ENCODE measurements at places on chromosomes 2 and 18.

GRCh38 chr18:79867666-79868065 is 69.9 kb downstream of the KCNG2 start:
- no peak for DNase-seq

DNA sequence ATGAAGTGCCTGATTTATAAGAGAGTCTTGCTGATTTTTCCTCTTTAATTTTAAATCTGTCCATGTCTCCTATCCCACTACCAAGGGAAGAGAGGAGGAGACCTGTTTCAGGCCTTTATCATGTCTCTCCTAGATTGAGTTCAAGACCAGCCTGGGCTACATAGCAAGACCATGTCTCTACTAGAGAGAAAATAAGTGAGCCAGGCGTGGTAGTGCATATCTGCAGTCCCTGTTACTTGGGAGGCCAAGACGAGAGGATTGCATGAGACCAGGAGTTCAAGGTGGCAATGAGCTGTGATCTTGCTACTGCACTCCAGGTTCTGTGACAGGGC is 20.0 kb downstream of the EML4 start:
- no peak for DNase-seq

- DNase-seq, result no peak
These were observed 669 bp downstream of the MARCHF7 start for GRCh38 chr2:159712929-159713420.

DNA sequence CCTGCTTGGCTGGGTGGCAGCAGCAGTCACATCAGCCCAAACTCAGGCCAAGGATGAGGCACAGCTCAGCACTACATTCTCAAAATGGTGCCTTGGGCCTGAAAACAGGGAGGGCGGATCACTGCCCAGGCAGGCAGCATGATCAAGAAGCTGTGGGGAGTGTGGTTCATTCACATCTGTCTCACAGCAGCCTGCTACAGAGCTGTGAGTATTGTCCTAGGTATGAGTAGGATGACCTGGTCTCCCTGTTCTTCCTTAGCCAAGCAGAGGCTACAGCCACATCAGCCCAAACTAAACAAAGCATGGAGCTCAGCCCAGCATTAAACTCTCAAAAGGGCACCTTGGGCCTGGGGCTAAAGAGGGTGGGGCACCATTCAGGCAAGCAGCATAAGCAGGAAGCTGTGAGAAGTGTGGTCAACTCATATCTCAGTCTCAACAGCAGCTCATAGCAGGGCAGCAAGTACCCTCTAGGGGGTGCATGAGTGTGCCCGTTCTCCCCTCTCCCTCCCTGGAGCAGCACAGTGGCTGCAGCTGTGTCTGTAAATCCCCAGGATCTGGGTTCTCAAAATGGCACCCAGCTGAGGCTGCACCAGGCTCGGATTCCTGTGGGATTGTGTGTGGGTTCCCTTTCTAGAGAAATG is 139.6 kb downstream of the TRABD2A start:
- peak; percentile 2 for DNase-seq

DNA sequence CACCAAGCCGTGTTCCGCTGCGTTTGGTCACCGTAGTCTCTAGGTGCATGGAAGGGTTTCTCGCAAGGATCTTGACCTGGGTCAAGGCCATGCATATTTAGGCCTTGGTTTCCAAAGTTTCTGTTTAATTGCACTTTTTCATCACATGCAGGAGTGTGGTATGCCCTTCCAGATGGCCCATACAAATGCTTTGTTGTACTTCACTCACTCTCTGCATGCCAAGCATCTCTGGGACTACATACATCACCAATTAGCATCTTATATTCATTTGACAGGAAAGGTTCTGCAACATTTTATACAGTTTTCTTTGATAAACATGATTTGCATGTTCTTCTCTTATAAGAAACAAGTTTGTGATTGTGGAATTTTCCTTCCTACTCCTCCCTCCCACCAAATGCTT is 132.8 kb upstream of the KLHL14 start:
- DNase-seq, result no peak

- no peak for DNase-seq
These were observed 68.3 kb downstream of the NBAS start for GRCh38 chr2:15492773-15493325.

- no peak for DNase-seq
These were observed 102.5 kb downstream of the HNRNPLL start for GRCh38 chr2:38500283-38500634.

DNA sequence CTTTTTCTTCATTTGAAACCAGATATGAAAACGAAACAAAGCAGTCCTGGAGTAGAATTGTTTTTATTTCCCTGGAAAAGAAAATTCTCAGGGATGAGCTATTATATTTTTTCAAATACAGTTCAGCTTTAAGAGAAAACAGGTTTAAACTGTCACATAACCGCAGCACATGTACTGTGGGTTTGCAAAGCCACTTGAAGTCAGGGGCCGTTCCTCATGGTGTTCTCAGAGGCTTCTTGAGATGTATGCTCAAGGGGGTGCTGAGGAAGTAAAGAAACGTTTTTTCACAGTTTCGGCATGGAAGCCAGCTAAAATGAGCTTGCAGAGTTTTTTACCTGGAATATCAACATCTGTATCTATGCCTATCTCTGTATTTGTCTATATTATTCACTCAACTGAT is 225.3 kb downstream of the MC4R start:
- no peak for DNase-seq

DNA sequence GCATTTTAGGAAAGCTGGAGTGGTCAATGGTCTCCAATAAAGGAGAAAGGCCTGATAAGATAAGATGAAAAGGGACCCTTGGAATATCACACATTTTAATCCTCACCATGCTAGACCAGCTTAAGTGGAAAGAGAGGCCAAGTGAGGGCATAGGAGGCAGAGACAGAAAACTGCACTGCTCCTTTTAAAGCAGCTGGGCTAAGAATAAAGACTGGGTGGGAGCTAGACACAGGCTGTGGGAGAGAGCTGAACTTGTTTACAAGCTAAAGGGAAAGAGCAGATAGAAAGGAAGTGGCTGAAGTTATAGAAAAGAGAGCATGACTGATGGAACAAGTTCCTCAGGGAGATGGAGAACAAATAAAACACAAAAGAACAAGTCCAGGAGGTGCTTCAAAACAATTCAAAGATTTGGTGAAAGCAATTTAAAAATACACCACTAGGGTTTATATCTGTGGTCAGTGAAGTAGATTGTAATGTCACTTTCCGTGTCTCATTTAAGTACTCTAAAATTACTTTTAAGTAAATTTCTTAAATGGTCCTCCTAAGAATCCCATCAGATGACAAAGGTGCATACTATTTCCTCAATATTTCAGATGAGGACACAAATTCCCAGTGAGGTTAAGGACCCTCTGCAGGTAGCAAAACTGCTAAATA is 7.5 kb downstream of the COL5A2 start:
- no peak for DNase-seq

DNA sequence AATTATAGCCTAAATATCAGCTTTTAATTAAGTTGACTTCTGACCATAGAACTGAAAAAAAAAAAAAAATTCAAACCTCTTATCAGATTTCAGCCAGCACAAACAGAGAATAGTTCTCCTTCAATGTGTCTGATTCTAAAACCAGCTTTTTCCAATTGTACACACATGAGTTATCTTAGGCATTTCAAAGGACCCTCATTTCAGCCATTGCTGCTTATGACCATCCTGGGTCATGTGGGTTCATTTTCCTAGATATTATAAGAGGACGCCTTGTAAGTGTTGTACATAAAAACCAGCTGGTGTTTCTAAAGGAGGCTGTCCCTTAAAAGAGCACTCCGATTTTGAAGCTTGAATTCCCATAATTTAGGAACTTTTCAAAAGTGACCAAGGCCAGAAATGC is 62.3 kb upstream of the DYNC1I2 start:
- DNase-seq, result no peak

DNA sequence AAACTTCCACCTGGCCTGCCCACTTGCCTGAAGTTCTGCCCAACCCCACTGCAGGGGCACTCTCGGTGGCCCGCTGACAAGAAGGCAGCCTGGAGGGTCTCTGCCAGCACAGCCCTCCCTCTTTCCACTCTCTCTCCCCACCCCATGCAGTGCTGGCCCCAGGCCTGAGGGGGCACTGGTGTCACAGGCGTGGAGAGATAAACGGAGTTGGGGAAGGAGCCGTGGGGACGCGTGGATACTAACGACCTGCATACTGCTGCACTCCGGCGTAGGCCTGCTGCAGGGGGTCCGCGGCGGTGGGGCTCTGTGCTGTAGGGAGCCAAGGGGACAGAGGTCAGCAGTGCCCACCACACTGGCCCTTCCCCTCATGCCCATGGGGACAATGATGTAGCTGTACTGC is 299.3 kb downstream of the CELF4 start:
- no peak for DNase-seq

DNA sequence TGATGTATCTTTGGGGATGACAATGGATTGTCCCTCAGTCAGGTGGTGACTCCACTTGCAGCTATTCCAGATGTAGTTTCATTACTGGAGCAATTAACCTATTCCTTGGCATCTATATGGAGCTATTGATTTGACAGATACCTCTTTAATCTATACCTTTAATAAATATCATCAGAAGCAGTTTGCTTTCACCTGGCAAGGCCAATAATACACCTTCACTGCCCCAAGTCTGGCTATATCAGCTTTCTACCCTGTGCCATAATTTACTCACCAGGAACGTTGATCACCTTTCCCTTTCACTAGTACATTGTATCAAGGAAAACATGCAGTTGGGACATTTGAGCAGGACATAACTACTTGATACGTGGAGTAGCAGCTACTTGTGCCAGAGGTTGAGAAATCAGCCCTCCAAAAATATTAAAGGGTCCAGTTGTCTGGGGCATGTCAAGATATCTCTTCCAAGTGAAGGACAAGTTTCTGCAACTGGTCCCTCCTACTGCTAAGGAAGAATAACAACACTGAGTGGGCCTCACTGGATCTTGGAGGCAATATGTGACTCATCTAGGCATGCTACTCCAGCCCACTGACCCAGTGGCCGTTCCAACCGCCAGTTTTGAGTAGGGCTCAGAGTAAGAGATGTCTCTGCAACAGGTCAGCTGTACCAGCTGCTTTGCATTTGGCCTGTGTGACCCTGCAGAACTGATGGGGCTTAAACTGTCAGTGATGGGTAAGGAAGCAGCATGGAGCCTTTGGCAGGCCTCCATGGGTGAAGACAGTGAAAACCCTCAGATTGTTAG is 67.0 kb downstream of the PSMG2 start:
- no peak for DNase-seq

DNA sequence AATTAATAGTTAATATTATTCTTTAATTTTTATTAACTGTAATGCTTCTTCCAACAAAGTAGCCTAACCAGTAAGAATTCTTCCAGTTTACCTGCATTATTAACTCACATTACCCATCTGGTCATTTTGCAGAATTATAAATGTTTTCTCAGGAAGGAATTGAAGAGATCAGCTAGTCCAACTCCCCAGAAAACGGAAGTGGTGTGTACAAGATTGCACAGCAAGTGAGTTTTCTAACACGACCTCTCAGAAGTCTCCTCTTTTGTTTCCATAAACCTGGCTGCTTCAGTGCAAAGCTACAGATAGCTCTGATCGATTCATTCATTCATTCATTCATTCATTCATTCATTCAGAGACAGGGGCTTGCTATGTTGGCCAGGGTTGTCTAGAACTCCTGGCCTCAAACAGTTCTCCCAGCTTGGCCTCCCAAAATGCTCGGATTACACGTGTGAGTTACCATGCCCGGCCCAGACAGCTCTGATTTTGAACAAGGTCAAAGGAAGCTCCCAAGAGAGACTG is 128.8 kb upstream of the REV1 start:
- DNase-seq, result no peak

- no peak for DNase-seq
These were observed 115.0 kb downstream of the THADA start for GRCh38 chr2:43480874-43481273.

GRCh38 chr2:16155766-16156165 is 215.4 kb downstream of the MYCN start:
- no peak for DNase-seq

- no peak for DNase-seq
These were observed 108.6 kb upstream of the FZD7 start for GRCh38 chr2:201925056-201925455.

DNA sequence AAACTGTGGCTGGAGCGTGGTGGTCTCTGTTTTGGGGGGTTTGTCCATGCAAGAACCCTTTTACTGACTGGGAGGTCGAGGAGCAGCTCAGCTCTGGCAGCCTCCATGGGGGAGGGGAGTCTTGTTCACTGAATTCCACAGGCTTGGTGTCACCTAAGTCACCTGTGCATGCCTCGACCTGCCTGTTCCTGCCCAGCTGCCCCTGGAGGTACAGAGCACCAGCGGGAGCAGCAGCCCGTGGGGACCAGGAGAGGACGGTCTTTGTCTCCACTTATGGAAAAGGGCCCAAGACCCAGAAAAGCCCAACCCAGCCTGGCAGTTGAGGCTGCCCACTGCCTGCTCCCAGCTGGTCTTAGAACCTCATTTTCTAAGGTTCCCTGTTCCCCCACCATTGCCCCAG is 168.7 kb upstream of the AGAP1 start:
- no peak for DNase-seq

DNA sequence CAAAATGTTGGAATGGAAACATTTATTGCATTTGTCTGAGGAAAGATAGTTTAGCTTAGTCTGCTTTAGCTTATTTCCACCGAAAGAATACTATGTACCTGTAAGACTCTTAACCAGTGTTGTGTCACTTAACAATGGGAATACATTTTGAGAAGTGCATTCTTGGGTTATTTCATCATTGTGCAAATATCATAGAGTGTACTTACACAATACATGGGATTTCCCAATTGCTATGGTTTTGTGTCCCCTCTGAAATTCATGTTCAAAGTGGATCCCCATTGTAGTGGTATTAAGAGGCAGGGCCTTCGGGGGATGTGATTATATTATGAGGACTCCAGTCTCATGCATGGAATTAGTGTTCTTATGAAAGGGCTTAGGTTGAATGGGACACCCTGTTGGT is 249.4 kb upstream of the UBE2E3 start:
- DNase-seq, result no peak

DNA sequence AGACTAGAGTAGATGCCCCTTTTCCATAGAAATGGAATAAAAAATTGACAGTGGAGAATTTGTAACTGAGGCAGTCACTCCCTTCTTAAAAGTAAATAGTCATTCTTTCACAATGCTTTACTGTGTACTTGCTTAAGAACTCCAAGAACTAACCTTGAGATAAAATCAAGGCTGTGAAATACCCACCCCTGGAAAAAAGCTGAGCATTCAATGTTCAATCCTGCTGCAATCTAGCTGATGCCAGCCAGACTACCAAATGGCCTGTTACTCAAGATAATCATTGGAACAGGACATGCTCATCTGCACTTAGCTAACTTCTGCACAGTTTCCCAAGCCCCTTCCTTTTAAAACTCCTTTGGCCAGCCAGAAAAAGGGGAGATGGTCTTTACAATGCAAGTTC is 367.4 kb upstream of the GULP1 start:
- no peak for DNase-seq

- no peak for DNase-seq
These were observed 52.9 kb upstream of the TXNDC2 start for GRCh38 chr18:9832871-9833270.

DNA sequence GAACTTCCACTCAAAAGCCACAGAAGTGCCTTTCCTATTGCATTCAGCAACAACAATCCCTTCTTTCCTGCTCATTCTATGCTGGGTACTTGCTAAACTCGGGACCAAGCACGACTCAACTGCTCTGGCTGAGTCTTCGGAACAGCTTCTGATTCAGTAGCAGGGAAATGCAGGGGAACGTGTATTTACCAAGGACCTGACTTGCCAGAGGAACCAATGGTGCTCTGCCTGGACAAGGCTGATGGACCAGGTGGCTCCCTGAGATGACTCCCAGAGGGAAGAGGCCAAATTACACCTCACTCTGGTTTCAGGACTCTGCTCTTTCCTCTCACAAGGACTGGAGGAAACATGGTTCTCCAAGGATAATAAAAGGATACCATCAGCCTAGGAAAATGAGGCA is 12.2 kb downstream of the CXCR2 start:
- no peak for DNase-seq

Data from tongue (tissue), 3 donors.